ENCODE measurements at places on chromosomes 2 and 18.

GRCh38 chr2:136107051-136108033, 10.6 kb downstream of the CXCR4 start:
- DNase-seq, result no peak

- DNase-seq, result peak; percentile 68
Observed at GRCh38 chr2:85584857-85585780, 888 bp downstream of the VAMP5 start.

DNA sequence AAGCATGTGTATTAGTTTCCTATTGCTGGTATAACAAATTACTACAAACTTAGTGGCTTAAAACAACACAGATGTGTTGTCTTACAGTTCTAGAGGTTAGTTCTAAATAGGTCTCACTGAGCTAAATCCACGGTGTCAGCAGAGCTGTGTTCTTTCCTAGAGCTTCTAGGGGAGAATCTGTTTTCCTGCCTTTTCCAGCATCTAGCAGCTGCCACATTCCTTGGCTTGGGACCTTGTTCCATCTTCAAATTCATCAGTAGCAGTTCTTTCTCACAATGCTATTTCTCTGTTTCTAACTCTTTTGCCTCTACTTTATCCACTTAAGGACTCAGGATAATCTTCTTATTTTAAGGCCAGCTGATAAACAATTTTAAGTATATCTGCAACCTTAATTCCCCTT, 32.2 kb upstream of the CREB1 start:
- no peak for DNase-seq

DNA sequence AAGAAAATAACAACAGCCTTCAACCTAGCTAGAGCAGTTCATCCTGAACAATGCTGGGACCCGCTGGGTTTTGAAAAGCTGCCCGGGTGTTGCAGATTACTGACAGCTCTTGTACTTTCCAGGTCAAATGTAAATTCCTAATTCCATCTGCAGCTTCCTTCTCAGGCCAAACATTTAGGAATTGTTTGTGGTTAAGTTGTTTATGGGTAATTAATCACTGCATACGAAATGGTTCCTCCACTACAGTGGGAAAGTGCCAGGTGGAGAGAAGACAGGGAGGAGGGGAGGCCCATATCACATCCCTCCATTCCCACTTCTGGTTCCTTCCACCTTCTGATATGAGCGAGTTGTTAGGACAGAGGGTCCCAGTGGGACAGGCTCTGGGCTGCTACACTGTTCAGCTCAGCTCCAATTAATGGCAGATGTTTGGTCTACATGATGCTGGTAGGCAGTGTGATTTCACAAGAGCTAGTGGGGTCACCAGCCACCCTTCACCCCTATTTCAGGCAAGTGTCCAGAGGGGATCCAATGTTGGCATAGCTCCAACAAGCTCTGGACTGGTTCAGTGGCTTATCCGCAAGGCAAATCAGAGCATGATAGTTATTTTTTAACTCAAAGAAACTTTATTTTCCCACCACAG, 112.9 kb upstream of the ACAA2 start:
- no peak for DNase-seq

GRCh38 chr18:31657823-31658669, 26.3 kb downstream of the B4GALT6 start:
- no peak for DNase-seq

DNA sequence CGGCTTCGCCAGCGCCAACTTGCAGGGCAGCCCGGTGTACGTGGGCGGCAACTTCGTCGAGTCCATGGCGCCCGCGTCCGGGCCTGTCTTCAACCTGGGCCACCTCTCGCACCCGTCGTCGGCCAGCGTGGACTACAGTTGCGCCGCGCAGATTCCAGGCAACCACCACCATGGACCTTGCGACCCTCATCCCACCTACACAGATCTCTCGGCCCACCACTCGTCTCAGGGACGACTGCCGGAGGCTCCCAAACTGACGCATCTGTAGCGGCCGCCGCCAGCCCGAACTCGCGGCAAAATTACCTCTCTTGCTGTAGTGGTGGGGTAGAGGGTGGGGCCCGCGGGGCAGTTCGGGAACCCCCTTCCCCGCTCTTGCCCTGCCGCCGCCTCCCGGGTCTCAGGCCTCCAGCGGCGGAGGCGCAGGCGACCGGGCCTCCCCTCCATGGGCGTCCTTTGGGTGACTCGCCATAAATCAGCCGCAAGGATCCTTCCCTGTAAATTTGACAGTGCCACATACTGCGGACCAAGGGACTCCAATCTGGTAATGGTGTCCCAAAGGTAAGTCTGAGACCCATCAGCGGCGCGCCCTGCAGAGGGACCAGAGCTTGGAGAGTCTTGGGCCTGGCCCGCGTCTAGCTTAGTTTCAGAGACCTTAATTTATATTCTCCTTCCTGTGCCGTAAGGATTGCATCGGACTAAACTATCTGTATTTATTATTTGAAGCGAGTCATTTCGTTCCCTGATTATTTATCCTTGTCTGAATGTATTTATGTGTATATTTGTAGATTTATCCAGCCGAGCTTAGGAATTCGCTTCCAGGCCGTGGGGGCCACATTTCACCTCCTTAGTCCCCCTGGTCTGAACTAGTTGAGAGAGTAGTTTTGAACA, 15.1 kb downstream of the HOXD3 start:
- no peak for DNase-seq

GRCh38 chr18:13217466-13217961, 1.0 kb upstream of the LDLRAD4 start:
- peak; percentile 10 for DNase-seq

GRCh38 chr2:205762881-205763280, 80.6 kb downstream of the NRP2 start:
- DNase-seq, result no peak

GRCh38 chr2:174235680-174236079, 12.7 kb downstream of the OLA1 start:
- DNase-seq, result peak; percentile 14

DNA sequence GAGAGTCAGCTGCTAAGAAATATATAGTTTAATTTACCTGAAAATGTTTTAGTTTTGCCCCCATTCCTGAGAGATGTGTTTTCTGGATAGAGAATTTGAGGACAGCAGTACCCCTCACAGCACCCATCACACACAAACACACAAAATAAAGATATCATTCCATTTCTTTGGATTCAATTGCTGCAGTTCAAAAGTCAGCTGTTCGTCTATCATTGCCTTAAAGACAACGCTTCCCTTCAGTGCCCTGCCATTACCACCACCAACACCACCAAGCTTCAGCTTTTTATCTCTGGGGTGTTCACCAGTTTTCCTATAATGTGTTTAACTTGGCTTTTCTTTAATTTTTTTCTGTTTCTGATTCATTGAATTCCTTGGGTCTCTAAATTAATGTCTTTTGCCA, 49.7 kb downstream of the RDH14 start:
- no peak for DNase-seq

- DNase-seq, result peak; percentile 1
Observed at GRCh38 chr2:131349021-131349420, 14.9 kb downstream of the RAB6D start.

DNA sequence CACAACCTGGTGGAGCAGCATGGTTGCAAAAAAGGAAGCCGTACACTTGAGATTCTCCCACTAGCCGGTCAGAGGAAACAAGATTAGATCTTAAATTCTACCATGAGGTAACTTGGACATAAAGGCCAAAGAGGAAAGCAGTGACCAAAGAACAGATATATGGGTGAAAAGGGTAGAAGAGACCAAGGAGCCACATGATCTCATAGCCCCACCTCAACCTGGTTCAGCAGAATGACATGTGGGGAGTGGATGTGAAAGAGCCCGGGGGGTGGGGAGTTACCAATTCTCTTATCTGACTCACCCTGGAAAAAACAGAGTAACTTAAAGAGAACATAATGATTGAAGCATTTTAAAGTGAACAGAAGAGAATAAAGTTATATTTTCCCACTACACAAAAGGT, 683.0 kb downstream of the DSC3 start:
- no peak for DNase-seq

DNA sequence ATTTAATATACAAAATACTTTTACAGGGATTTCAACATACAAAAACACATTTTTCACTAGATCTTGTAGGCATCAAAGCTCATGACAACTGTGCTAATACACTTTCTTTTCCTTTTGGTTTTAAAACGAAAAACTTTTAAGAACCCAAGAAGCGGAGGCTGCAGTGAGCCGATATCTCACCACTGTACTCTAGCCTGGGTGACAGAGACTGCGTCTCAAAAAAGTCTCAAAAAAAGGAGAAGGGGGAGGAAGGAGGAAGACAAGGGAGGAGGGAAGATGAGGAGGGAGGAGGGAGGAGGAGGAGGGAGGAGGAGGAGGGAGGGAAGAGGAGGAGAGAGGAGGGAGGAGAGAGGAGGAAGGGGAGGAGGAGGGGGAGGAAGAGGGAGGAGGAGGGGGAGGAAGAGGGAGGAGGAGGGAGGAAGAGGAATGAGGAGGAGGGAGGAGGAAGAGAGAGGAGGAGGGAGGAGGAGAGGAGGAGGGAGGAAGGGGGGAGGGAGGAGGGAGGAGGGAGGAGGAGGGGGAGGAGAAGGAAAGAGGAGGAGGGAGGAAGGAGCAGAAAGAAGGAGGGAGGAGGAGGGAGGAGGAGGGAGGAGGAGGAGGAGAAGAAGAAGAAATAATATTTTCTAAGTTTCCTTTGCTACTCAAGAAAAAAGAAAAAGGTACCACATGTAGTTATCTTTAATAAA, 13.8 kb downstream of the ROCK2 start:
- DNase-seq, result no peak

DNA sequence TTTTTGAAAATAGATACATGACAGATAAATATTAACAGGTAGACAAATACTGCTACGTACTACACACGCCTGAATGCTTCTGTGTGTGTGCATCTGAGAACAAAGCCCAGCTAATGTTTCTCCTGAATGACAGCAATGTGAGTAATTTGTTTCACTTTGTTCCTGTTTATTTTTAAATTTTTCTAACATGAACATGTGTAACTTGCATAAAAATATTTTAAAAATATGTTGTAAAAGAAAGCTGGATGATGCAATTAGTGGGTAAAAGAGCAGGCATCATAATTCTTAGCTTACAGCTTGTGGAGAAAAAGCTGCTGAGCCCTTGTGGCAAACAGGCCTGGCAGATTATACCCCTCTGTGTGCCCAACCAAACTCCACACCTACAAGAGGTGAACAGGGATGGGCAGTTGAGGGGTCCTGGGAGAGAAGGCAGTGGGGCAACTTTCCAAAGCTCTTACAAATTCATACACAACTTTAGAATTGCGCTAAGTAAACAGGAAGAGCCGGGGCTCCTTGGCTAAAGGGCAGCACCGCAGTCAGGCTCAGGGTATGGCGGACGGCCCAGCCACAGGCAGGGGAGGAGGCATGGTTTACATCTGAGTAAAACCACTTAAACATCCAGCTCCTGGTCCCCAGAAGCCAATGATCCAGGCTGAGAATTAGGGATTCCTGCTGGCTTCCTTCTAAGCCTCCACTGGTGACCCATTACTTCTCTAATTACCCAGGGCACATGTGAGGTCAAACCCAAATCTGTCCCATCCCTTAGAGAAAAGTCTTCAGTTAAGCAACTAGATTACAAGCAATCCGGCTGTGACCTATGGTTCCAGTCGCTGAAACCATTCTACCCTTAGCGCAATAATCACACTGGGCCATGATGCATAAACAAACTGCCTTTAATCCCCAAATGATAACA, 14.0 kb downstream of the PXDN start:
- peak; percentile 72 for DNase-seq

DNA sequence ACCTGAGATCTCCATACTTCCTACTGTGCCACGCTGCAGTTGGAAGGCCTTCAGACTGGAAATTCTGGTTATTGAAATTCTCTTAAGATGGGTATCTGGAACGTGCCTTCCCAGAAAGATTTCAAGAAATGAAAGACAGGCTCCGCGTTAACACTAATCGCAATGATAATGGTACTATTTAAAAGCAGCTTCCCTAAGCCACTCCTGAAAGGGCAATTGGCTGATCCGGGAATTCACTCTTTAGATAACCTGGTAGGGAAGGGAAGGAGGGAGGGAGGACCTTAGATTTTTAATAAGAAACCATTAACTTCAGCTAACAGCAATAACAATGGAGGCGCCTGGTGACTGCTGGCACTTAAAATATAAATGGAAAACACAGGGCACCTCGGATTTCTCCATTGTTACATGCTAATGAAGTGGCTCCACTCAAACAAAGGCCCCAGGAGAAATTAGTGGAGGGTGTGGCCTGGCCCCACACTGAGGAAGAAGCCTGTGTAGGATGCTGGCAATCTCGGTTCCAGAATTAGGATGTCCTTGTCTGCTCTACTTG, 22.5 kb upstream of the MTA3 start:
- no peak for DNase-seq

DNA sequence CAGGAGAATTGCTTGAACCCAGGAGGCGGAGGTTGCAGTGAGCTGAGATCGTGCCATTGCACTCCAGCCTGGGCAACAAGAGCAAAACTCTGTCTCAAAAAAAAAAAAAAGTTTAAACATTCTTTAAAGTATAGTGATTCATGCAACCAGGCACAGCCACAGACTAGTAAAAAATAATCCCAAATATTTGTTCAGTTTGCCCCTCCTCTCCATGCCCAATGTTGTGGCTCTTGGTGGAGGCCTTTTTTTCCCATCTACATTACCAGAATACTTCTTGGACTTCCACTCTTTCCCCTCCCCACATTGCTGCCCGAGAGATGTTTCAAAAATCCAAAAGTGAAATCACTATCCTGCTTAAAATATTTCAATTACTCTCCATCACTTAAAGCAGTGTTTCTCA, 5.1 kb upstream of the MALT1 start:
- DNase-seq, result no peak

DNA sequence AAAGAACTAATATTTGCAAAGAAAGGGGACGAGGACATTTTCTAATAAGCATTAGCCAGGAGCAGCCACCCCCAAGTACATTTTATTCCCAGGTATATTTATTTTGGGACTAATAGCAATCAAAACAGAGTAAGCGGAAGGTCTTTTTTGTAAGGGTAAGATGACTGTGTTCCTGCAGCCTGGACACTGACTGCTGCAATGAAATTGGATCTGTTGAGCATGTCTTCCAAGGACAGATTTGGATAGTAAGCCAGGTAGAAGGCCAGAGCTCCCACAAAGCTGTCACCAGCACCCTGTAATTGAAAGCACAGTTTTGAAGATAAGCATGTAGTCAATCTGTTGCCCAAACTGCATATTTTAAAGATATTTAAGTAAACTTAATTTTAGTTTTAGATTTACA, 10.0 kb downstream of the MRPL33 start:
- DNase-seq, result no peak

GRCh38 chr18:41266616-41267015, 688.4 kb upstream of the PIK3C3 start:
- DNase-seq, result peak; percentile 90

GRCh38 chr2:152790883-152791282, 72.5 kb downstream of the ARL6IP6 start:
- DNase-seq, result peak; percentile 10

- DNase-seq, result peak; percentile 36
Observed at GRCh38 chr2:64943387-64944150, 45.6 kb upstream of the SLC1A4 start.

Measured in fibroblast of pulmonary artery (primary cell).